ENCODE measurements at places on chromosomes 6 and 20.

DNA sequence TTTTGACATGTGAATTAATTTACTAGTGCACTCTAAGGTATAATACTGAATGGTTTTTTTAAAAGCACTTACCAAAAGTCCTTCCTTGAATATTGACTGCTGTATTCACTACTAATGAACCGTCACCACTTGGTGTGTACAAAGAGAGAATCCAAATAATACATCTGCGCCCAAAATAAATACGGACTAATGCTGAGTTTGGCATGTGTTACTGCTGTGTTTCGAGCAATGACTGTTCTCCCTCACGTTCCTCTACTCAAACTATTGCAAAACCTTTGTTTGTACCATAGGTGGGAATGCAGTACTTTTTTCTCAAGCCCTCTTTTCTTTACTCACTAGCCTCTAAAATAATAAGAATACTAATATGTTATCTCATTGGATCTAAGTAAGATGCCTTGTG is 305.5 kb downstream of the QKI start:
- no peak for DNase-seq

DNA sequence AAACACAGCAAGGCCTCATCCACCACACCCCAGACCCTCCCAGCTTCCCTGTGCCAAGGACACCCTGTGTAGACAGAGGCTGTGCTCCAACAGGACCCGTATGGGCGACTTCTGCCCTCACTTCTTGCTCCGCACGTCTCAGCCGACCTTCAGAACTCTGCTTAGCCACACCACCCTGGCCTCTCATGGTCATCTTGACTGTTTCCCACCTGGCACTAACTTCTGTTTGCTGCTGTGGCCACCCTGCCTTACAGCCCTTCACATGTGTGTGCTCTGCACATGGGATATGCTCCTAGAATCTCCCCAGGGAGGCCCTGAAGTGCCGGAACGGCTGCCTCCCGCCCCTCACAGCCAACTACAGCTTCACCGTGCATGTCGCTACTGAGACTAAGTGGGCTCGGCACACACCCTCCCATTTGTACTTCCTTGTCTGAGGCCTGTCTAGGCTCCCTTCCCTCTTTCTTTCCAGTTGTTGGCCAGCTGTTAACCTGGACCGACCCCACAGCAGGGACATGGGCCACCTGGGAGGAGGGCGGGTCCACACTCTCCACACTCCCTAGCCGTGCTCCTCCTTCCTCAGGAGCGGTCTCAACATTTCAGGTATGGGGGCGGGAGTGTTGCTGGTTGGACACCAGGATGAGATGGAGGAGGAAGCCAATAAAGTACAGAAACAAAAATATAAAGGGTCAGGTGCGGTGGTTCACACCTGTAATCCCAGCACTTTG is 69.6 kb downstream of the PYGB start:
- DNase-seq: no peak

- DNase-seq: peak; percentile 96
Measured at GRCh38 chr6:158868890-158869825, 50.0 kb upstream of the EZR start.

DNA sequence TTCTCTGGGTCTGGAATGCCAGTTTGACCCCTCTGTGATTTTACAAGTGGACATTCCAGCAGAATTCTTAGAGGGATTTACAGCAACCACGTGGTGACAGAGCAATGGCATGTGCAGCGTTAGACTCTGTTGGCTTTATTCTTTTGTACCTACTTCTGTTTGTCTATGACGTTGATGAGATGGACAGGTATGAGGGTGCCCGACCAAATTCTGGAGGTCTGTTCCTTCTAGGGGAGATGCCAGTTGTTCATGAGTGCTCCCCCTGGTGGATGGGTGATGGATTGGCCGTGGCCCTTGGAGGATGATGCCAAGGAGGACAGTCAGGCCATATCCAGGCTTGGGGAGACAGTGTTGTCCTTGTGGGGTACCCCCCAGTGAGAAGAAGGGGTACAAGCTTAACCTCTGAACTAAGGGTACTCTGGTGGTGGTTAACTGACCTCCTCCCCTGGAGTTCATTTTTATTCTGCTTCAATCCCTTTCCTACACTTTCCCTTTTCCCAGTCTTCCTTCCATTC is 198.6 kb downstream of the DTNBP1 start:
- peak; percentile 72 for DNase-seq

- DNase-seq: no peak
Measured at GRCh38 chr6:56934876-56935275, 20.0 kb upstream of the BEND6 start.

GRCh38 chr6:153405931-153406330 is 274.8 kb upstream of the RGS17 start:
- no peak for DNase-seq

GRCh38 chr6:104639668-104640067 is 220.1 kb downstream of the HACE1 start:
- DNase-seq: no peak

GRCh38 chr6:8652710-8653109 is 217.4 kb upstream of the SLC35B3 start:
- DNase-seq: no peak

DNA sequence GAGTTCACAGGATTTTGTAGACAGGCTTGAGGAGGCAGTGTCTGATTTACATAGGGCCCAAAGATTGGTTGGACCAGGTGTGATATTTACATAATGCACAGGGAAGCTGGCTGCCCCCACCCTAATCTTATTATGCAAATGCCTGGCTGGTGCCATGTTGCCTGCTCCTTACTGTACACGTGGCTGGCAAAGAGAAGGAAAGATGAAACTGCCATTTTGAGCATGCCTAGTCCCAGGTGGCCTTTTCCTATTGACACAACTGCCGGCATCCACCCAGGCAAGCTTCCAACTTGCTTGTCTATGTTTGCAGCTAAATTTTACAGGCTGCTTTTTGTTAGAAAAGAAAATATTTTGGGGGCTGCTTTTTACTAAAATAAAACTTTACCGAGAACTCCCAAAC is 174.6 kb downstream of the LMBRD1 start:
- no peak for DNase-seq

DNA sequence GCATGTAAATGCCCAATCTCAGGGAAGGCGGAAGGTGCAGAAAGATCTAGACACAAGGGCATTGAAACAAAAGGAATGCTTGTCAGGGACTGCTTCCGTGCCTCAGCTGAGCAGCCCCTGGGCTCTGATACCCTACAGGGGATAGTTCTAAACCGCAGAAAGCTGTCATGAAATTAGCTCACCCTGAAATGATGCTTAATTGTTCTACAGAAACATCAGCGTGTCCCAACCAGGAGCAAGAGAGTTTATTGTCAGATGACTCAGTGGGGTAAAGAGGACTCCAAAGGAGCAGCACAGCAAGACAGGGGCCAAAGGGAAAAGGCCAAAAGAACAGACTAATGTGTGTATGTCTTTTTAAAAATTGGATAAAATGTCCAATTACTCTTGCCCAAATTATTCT is 258.4 kb upstream of the JARID2 start:
- DNase-seq: no peak

- no peak for DNase-seq
Measured at GRCh38 chr6:52368002-52368401, 6.1 kb downstream of the PAQR8 start.

- DNase-seq: no peak
Measured at GRCh38 chr20:10660661-10661060, 13.1 kb downstream of the JAG1 start.

DNA sequence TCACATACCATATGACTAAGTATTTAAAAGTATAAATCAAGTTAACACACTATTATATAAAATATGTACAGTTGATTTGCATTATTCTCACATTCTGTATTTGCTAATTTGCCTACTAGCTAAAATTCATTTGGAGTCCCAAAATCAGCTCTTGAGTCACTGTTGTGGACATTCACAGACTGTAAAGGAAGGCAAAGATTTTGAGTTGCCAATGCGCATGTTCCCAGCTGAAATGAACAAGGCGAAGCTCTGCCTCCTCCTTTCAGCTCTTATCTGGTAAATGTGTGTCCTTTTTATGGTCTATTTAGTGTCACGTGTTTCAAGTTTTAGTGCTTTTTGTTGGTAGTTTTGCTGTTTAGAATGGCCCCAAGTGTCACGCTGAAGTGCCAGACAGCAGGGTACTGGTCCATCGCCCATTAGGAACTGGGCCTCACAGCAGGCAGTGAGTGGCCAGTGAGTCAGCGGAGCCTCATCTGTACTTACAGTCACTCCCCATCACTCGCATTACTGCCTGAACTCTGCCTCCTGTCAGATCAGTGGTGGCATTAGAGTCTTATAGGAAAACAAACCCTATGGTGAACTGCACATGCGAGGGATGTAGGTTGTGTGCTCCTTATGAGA is 87.2 kb upstream of the ADTRP start:
- no peak for DNase-seq

DNA sequence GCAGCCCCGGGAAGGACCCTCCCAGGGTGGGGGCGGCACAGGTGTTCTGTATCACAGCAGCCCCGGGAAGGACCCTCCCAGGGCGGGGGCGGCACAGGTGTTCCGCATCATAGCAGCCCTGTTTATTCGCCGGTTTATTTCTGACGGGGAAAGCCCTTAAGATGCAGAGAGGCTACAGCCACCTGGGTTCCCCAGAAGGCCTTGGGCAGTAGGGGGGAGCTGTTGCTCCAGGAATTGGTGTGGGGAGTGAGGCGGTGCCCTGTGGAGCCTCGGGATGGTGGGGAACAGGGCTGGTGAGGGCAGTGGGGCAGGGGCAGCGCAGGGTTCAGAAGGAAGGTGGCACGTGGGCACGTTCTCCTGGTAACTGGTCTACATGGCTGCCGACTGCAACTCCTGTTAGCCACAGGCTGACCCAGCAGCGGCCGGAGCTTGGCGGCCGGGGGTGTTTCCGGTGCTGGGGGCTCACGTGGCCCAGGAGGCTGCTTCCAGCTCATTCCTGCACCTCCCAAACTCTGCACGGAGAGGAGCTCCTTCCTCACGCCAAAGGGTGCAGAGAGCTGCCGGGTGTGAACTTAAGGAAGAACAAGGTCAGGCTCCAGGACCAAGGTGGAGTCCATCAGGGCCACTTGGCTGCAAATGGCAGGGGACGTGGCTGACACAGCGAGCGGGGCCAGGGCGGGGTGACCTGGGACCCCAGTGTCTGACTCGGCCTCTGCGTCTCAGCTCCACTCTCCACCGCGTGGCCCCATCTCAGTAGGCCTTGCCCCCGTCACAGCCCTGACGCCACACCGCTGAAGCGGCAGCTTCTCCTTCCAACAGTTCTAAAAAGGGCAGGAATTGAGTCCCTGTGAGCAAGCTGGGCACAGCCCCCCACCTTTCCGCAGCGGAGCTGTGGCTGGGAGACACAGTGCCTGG is 13.2 kb downstream of the SLCO4A1 start:
- no peak for DNase-seq

DNA sequence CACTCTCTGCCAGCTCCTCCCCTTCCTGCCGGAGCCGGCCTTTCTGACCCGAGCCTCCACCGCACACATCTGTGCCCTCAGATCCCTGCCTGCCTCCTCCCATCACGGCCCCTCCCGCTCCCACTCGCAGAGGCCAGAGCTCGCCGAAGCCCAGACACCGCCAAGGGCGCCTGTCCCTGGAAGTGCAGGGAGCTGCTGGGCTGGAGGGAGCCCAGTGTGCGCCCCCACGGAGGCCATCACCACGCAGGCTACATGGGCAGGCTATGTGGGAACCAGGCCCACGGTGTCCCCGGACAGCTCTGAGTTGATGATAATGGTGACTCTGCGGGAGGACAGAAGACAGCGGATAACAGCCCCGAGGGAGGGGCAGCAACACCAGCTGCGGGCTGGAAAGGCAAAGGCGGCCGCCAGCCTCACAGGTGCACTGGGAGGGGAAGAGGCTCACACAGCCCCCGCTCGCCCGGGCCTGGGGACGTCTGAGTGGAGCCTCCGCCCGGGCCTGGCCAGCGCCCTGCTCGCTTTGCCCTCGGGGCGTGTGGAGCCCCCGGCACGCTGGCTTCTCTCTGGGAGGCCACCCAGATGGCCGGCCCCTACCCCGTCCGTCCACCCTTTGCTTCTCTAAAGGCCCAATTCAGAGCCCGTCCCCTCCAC is 154.9 kb downstream of the DLL1 start:
- no peak for DNase-seq

Data from CD8-positive, alpha-beta T cell (primary cell).